Muscle of leg (tissue), 16 donors: ENCODE measurements at places on chromosomes 11 and 22.

DNA sequence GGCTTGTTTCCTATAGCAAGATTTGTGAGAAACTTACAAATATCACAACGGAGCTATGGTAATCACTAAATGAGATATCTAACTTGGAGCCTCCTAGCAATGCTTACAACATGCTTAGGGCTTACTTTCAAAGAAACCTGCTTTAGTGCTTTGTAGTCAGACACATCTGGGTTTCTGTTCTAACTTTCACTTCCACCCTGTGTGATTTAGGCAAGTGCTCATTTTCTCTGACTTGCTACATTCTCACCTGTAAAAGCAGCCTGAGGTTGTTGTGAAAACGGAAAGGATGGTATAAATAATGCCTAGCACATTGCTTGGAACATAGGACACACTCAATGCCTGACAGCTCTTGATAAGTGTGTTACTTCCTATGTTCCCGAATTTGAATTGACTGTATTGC lies 45.6 kb downstream of the LRRC4C start:
- H3K36me3 ChIP-seq = no peaks in the 10 kb centered on the region
- no peaks in the 10 kb centered on the region for H3K27me3 ChIP-seq
- no peak overlapping the region for H3K4me3 ChIP-seq
- DNase-seq = no peak

- no peaks in the 10 kb centered on the region for H3K36me3 ChIP-seq
- no peak overlapping the region for H3K4me3 ChIP-seq
- peak; percentile 75 for DNase-seq
- peaks cover 4% of the 10 kb centered on the region for H3K27me3 ChIP-seq
These were observed 76.8 kb downstream of the C11orf58 start for GRCh38 chr11:16815047-16815767.

- H3K4me3 ChIP-seq = no peak overlapping the region
- no peaks in the 10 kb centered on the region for H3K36me3 ChIP-seq
- DNase-seq = peak; percentile 48
- no peaks in the 10 kb centered on the region for H3K27me3 ChIP-seq
- H3K4me1 ChIP-seq = peaks cover 16% of the 10 kb centered on the region
- peak overlapping the region; percentile 16 for H3K27ac ChIP-seq
These were observed 140.8 kb downstream of the CCDC81 start for GRCh38 chr11:86515297-86516094.

DNA sequence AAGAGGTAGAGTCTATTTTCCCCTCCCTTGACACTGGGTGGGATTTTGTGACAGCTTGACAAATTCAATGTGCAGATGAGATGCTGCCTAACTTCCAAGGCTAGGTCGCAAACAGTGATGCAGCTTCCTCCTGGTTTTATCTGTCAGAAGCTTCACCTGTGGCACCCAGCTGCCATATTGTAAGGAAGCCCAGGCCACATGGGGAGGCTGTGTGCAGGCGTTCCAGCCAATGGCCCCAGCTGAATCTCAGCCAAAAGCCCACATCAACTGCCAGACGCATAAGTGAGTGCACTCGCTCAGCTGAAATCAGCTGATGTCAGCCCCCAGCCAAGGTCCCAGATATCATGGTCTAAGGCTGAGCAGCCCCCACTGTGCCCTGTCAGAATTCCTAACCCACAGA lies 24.8 kb upstream of the LINC01488 start:
- H3K27ac ChIP-seq = no peak overlapping the region
- no peak overlapping the region for H3K4me3 ChIP-seq
- H3K36me3 ChIP-seq = no peaks in the 10 kb centered on the region
- H3K27me3 ChIP-seq = no peaks in the 10 kb centered on the region
- DNase-seq = no peak

DNA sequence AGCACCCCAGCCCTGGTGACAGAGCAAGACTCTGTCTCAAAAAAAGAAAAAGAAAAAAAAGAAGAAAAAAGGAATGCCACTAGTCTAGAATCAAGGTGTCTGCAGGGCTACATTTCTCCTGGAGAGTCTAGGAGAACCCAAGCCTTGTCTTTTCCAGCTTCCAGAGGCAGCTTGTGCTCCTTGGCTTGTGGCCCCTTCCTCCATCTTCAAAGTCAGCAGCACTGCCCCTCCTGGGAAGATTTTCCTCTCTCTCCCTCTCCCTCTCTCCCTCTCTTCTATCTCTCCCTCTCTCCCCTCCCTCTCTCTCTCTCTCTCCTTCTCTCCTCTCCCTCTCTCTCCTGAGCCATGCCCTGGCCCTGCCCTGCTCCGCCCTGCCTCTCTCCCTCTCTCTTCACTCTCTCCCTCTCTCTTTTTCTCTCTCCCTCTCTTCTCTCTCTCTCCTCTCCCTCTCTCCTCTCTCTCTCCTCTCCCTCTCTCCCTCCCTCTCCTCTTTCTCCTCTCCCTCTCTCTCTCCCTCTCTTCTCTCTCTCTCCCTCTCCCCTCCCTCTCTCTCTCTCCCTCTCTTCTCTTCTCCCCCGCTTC lies 97.7 kb upstream of the FGF3 start:
- no peaks in the 10 kb centered on the region for H3K36me3 ChIP-seq
- DNase-seq = no peak
- no peak overlapping the region for H3K4me3 ChIP-seq
- peaks cover 26% of the 10 kb centered on the region for H3K4me1 ChIP-seq

DNA sequence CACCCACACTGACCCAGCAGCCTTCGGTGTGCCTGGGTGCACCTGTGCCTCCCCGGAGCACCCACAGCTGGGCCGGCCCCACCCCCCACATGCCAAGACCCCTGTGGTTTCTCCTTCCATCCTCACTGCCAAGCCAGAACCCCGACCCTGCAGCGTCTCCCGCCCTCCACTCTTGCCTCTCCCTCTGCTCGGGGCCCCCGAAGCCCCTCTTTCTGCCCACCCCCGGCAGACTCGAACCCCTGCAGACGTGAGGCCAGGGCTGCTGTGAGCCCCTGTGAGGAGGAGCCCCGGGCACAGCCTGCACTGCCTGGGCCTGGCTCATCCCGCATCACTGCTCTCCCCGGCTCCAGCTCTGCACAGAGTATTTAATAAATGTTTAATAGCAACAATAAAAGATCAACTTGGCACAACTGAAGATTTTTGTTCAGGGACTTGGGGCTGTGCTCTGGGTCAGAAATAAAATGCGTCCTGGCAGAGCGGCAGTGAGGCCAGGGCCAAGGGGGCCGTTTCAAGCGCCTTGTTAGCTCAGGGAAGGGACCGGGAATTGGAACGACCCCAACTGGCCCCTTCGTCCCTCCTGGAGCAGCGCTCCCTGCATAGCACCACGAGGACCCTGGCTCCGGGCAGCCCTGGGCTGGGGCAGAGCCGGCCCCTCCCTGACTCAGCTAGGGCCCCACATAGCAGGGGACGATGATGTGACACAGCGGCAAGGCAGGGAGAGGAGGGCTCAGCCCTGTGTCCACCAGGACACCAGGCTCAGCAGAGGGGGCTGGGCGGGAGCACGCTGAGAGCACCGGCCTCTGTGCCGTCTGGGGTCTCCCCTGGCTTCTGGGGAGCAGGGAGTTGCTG lies 520.8 kb downstream of the BRD1 start:
- no peak overlapping the region for H3K27ac ChIP-seq
- no peaks in the 10 kb centered on the region for H3K36me3 ChIP-seq
- no peaks in the 10 kb centered on the region for H3K4me1 ChIP-seq
- H3K4me3 ChIP-seq = no peak overlapping the region
- peaks cover 11% of the 10 kb centered on the region for H3K27me3 ChIP-seq
- peak; percentile 28 for DNase-seq

DNA sequence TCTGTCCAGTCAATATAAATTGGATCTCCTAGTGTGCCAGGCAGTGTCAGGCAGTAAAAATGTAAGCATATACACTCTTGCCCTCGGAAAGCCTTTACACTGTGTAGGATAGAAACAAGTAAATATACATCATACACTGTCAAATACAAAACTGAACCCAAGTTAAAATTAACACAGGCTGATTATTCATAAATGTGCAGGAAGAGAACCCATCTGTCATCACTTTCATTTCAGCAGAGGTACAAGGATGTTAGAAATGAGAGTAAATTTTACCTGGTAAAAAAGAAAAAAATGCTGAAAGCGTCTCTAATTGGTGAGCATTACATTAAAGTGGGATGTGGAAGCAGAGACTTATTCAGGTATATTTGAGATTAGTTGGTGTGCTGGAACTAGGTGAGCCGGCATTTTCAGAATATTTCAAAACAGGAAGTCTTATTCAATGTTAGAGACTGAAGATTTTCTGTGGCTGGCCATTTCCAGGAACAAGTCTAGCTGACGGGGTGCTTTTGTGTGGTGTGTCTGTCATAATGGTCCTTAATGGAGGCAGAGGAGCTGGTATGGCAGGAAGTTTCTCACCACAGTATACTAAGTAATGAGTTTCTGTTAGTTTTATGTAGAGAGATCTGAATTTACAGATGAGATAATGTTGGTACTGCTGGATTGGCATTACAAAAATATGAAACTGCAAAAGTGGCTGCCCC lies 192.6 kb downstream of the CASP12 start:
- H3K36me3 ChIP-seq = no peaks in the 10 kb centered on the region
- H3K4me3 ChIP-seq = no peak overlapping the region

- H3K27me3 ChIP-seq = no peaks in the 10 kb centered on the region
- no peak overlapping the region for H3K27ac ChIP-seq
- H3K4me3 ChIP-seq = no peak overlapping the region
- DNase-seq = no peak
These were observed 15.4 kb downstream of the DERL3 start for GRCh38 chr22:23823331-23823791.

GRCh38 chr11:62402960-62403730 lies 15.7 kb upstream of the SCGB1A1 start:
- H3K27me3 ChIP-seq = no peaks in the 10 kb centered on the region
- DNase-seq = no peak
- no peaks in the 10 kb centered on the region for H3K36me3 ChIP-seq
- H3K4me1 ChIP-seq = peaks cover 69% of the 10 kb centered on the region

DNA sequence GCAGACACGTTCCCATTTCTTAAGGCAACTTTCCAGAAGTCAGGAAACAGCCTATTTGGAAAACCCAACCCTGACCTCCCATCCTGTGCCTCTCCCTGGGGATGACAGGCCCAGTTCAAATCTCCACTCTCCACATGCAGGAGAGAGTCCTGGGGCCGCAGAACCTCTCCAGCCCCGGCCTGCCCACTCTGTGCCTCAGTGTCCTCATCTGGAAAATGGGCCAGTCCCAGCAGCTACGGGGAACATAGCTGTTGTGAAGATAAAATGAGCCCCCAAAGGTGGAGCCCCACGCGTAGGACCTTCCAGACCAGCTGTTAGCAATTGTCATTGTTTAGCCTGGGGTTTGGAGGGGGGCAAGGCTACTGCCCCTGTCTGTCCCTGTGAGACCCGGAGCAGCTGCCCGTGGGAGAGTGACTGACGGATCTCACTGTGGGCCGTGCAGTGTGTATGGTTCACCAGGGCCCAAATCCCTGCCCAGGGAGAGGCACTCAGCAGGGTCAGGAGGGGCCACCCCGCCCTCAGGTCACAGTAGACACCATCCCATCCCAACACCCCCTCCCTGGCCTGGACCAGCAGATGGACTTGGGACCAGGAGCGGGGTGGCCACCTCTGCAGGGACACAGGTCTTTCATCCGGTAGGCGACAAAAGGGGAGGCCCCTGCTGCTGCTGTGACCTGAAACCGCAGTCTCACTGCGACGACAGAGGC lies 145.9 kb downstream of the CTTN start:
- peaks cover 19% of the 10 kb centered on the region for H3K4me1 ChIP-seq
- no peaks in the 10 kb centered on the region for H3K36me3 ChIP-seq
- no peak for DNase-seq
- H3K27ac ChIP-seq = no peak overlapping the region
- no peak overlapping the region for H3K4me3 ChIP-seq
- peaks cover 10% of the 10 kb centered on the region for H3K27me3 ChIP-seq

DNA sequence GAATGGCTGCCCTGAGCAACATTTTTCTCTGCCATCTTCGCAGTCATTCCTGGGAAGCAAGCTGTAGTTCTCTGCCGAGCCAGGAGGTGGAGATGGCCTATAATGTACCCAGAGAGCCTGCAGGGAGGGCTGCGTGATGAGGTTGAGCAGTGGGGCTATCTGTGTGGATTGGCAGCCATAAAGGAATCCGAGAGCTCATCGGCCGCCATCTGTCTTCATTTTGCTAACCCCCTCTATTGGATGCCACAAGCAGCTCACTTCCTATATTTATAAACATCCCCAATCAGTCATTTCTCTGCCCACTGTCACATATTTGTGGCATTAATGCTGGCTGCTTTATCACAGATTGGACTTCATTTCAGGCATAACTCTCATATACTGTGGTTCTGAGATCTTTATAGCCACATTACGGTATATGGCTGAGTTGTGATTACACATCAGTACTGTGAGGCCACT lies 209.5 kb downstream of the NTM start:
- peaks cover 2% of the 10 kb centered on the region for H3K27me3 ChIP-seq
- H3K4me3 ChIP-seq = no peak overlapping the region
- H3K36me3 ChIP-seq = no peaks in the 10 kb centered on the region
- peak; percentile 30 for DNase-seq

DNA sequence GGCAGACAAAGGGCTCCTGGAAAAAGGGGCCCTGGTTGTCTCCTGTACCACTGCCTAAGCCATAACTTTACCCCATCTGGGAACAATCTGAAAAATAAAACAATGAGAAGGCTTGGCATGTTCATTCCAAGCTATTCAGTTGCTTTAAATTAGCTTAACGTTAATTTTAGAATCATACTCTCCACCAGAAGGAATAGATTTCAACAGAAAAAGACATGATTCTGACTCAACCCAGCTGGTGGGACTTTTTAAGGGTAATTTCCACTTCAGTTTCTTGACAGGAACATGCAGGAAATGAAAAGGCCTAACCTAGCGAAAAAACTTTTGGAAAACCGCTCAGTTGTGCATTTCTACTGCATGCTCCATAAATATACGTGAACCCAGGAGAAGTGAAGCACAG lies 7.9 kb downstream of the SF3A1 start:
- H3K36me3 ChIP-seq = peaks cover 81% of the 10 kb centered on the region
- H3K4me3 ChIP-seq = no peak overlapping the region

- H3K4me3 ChIP-seq = no peak overlapping the region
- H3K36me3 ChIP-seq = no peaks in the 10 kb centered on the region
- H3K4me1 ChIP-seq = no peaks in the 10 kb centered on the region
- no peak for DNase-seq
- no peaks in the 10 kb centered on the region for H3K27me3 ChIP-seq
These were observed 16.5 kb downstream of the HIPK3 start for GRCh38 chr11:33273656-33274055.

- H3K27me3 ChIP-seq = no peaks in the 10 kb centered on the region
- H3K27ac ChIP-seq = no peak overlapping the region
- no peak for DNase-seq
- no peak overlapping the region for H3K4me3 ChIP-seq
- no peaks in the 10 kb centered on the region for H3K4me1 ChIP-seq
- no peaks in the 10 kb centered on the region for H3K36me3 ChIP-seq
These were observed 927.3 kb upstream of the RAG2 start for GRCh38 chr11:37525336-37525735.

DNA sequence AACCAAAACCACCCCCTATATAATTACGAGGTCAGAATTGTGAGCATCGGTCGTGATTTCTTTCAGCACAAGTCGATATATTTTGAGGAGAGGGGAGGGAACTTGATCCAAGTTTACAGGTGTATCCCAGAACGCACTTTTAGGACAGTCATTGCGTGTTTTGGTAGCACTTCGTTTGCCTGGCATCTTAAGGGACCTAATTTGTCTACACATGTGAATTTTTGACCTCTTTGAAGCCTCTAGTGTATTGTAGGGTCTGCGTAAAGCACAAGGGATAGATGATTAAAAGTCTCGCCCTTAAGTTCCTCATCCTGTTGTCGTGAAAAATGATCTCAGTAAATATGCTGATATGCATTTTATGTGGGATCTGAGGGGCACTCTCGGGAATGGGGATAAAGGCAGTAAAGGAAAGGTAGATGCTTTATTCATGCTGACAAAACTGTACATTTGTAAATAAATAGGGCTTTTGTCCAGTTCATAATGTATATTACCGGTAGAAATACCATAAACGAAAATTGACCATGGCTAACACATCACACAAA lies 632 bp upstream of the CCDC34 start:
- no peaks in the 10 kb centered on the region for H3K27me3 ChIP-seq
- H3K4me1 ChIP-seq = peaks cover 12% of the 10 kb centered on the region
- DNase-seq = no peak
